ENCODE measurements at places on chromosomes 5 and 9.

DNA sequence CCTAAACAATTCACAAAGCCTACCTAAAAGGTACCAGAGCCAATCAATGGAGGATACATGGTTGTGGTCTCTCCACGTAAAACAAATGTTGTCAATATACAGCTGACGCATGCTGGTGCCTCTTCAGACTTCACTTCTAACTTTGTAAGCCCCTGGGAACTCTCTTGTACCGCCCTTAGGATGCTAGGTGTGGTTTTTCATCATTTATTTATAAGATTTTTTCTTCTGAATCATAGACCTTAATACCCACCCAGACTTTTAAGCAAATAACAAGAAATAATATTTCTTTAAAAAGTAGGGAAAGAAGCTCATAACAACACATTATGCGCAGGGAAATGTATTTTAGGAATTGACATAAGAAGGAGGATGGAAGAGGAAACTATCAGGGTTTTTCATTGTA is 33.0 kb downstream of the SSBP2 start:
- no peak for DNase-seq

DNA sequence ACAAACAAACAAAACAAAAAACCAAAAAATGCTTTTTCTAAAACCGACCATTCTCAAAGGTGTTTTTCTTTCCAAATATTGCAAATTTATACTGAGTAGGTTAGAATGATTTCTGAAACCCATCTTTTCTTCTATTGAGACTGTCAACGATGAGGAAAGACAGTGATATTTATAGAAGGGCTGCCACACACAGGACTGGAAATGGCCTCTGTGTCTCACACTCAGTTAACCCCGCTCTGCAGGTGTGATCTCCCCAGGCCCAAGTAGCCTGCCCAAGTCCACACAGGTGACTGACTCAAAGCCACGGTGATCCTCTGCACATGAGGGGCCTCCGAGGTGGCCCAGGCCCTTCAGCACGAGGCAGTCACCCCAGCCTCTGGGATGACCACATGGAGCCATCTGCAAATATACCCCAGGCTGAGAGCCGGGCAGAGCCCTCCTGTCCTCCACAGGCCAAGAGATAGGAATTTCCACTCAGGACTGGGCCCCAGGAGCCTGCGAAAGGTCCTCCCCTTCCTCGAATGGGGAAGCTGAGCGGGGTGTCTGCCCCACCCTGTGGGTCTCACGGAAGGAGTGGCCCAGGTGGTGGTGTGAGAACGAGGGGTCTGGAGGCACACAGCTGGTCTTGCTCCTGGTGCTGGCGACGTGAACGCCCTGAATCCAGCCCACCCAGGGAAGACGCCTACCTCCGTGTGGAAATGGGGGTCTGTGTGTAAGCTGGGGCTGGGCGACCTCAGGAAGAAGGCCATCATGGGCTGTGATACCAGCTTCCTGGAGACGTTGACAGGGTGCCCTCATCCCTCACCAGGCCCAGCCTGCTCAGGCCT is 53.0 kb upstream of the PHYKPL start:
- DNase-seq = no peak

DNA sequence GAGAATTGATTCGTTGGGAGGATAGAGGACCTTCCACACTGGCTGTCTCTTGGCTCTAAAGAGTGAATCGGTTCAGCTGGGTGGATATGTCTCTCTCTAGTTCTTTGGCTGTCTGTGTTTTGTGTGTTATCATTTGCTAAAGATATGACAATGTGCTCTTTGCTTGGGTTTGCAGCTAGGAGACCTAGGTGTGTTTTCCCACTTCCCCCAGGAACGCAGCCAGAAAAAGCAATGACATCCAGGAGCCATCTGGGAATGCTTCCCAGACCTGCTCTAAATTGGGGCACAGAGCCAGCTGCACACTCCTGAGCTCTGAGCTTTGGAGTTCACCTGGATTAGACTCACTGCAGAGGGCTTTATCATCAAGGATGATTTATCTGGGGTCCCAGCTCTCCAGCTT is 12.8 kb upstream of the PDZD2 start:
- DNase-seq = no peak

DNA sequence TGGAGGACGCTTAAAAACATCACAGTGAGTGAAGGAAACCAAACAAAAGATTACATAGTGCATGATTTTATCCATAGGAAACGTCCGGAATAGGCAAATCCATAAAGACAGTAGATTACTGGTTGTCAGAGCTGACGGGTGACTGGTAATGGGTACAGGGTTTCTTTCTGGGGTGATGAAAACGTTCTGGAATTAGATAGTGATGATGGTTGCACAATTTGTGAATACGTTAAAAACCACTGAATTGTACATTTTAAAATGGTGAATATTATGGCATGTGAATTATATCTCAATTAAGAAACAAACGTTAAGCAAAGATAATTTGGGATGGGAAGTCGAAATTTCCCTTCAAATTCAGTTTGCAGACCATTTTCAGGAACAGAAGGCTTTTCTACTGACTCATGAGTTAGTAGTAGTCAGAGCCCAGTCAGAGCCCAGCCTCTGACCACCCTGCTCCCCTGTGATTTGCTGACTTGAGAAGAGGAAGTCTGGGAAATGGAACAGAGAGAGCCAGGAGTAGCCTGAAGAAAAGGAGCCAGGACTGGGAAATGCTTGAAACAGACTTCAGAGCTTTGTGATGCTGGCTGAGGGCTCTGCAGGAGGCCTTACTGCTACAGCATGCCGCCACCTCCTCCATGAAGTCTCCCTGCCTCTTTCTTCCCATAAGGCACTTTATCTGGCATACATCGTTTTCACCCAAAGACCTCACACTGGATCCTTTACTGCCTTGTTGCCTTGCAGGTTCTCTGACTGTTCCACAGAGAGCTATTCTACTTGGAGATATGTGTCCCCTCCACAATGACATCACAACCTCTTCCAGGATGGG is 46.4 kb upstream of the CTNNA1 start:
- DNase-seq = no peak

- DNase-seq = no peak
Measured at GRCh38 chr5:64685866-64686265, 4.4 kb upstream of the SHISAL2B start.

GRCh38 chr5:52607227-52607824 is 180.4 kb upstream of the ITGA1 start:
- no peak for DNase-seq

DNA sequence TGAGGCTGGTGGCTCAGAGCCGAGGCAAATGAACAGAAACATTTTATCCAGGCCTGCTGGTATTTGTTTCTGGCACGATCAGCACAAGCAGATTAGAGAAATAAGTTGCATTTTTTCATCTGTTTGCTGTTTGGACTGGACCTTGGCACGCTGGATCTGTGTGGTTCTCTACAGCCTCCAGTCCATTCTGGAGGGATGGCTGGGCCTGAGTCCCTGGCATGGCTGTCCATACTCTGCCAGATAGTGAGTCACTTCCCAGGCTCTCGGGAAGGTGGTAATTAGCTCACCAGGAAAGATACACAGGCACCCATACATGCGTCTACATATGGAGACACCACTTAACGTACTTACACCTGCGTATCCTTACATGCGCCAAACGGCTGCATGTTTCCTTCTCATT is 78.6 kb downstream of the SPRY4 start:
- no peak for DNase-seq

GRCh38 chr9:95224376-95225019 is 93.0 kb downstream of the FANCC start:
- DNase-seq = no peak

DNA sequence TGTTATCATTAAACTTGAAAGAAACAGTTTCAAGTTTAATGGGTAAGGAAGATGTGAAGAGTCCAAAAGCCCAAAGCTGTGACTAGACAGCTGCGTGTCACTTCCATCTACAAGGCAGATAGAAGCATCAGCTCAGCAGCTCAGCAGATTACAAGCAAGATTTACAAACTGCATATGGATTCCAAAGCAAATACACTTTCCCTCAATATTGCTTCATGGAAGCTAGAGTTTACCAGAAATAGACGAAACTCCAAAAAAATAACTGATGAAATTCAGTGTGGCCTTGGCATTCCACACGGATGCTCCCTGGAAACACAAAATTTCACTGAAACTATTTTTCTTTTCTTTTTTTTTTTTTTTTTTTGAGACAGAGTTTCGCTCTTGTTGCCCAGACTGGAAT is 17.9 kb downstream of the MYO10 start:
- no peak for DNase-seq

DNA sequence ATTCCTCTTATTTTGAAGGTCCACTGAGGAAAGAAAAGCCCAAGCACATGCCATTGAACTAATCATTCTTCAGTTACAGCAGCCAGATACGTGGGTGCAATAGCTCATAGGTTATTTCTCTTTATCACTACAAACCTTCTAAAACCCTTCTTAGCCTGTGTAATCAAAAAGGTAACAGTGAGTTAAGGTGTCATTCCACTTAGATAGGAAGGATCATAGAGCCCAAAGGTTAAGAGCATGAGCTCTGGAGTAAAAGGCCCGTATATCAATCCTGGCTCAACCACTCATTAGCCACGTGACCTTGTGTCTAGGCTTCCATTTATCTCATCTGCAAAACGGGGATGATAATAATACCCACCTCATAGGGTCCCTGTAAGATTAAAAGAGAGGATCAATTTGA is 2.7 kb downstream of the GPX8 start:
- no peak for DNase-seq

DNA sequence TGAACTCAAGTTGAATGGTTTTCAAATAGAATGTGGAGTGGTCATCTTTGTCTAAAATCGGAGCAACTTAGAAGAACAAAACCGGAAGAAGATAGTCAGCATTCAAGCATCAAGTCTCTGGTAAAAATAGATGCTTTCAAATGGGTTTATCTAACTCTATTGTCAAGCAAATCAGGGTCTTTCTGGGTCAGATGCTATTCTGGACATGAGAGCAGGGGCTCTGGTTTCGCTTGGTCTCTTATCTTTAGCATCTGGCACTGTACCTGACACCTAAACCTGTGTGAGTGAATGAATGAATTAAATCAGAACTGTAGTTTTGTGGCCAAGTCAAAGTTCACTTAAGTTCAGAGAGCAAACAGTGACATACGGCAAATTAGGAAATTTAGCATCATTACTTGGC is 173.5 kb downstream of the SLIT3 start:
- no peak for DNase-seq

DNA sequence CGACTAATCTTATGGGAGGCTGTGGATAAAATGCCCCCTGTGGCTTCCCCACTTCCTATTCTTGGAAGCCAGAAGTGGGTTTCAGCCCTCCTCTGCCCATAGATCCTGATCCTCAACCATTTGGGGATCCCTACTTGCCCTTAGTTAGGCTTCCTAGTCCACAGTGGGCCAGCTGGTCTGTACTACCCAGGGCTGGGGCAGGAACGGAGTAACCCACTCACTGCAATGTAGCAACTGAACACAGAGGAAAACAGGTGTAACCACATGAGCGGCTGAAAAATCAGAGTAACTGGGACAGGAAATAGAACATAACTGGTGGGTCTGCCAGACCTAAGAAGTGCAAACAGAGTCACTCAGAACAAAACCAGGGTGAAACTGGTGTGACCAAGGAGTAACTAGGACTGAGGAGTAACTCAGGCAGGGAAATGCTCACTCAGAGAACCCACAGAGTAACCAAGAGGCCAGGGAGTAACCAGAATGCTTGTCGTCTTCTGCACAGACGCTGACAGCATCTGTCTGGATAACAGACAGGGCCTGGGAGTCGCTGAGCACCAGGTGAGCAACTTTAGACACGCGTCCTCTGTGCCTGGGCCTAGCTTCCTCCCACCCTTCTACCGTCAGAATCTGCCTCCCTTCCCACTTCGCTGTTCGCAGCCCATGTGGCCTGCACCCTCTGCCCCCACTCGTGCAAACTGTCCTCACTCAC is 1.0 kb downstream of the AQP3 start:
- DNase-seq = no peak

DNA sequence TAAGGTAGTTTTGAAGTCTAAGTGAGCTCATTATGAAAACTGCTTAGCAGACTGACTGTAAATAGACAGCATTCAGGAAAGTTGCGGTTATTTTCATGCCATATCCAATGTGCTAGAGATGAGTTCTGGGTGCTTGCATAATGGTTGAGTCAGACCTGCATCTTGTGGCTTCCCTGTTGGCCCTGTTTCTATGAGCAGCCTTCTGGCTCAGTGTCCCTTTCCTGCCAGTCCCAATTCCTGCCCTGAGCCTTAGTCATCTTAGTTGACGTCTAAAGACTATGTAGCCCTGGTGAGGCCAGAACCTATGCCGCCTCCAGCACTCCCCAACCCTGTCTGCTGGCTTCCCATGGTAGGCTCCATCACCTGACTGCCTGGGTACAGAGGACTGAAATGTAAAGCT is 76.3 kb upstream of the TNFSF8 start:
- no peak for DNase-seq

GRCh38 chr9:136487672-136488071 is 4.8 kb upstream of the SEC16A start:
- DNase-seq = no peak

DNA sequence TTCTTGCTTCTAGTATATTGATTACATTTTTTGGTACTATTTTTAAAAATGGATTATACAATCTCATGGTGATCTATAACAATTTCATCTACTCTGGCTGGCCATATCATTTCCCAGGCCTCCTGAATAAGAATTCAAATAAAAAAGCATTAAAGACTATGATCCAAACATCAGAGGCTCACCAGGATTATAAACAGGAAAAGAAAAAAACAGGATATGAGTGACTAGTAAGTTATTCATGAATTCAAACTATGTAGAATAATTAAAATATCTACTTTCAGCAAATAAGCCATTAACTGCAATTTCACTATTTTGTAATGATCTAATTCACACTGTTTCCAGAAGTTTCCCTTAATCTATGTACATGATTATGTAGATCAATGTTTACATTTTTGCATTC is 293.1 kb upstream of the CDH6 start:
- DNase-seq = no peak

GRCh38 chr5:124719113-124719967 is 27.1 kb downstream of the ZNF608 start:
- no peak for DNase-seq

- no peak for DNase-seq
Measured at GRCh38 chr5:149217096-149217802, 54.4 kb upstream of the AFAP1L1 start.

DNA sequence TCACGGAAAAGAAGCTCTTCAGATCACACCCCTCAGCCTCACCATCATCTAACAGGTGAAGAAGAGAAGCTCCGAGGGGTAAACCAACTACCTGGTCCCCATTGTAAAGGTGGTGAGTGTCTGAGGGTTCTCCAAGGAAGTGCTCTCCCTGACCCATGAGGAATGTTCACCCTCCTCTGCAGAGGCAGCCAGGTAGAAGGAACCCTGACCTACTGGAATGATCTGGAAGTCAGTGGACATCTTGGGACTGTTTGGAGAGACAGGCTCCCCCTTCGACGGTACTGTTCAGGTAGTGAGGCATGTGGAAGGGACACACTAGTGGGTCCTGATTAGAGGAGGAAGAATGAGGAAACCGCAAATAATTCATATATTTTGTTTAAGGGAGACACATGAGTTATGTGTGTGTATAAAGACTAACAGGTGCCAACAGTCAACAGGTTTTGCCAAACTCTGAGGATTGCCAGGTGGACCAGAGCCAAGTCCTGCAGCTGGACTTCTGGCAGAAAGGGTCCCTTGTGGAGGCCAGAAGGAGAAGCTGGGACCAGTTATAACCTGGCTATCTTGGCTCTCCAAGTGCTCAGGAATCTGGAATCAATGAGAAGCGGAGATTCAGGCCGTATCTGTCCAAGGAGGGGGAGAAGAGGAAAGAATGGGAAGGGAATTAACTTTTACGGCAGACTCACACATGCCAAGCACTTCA is 3.0 kb upstream of the ZBTB34 start:
- DNase-seq = no peak

Data from NT2/D1 (cell line).